ENCODE measurements at places on chromosomes 1 and 21.

GRCh38 chr1:6414443-6414844 lies 5.3 kb downstream of the HES2 start:
- no peak for DNase-seq

GRCh38 chr1:117290890-117291289 lies 76.4 kb upstream of the MAN1A2 start:
- no peak for DNase-seq

DNA sequence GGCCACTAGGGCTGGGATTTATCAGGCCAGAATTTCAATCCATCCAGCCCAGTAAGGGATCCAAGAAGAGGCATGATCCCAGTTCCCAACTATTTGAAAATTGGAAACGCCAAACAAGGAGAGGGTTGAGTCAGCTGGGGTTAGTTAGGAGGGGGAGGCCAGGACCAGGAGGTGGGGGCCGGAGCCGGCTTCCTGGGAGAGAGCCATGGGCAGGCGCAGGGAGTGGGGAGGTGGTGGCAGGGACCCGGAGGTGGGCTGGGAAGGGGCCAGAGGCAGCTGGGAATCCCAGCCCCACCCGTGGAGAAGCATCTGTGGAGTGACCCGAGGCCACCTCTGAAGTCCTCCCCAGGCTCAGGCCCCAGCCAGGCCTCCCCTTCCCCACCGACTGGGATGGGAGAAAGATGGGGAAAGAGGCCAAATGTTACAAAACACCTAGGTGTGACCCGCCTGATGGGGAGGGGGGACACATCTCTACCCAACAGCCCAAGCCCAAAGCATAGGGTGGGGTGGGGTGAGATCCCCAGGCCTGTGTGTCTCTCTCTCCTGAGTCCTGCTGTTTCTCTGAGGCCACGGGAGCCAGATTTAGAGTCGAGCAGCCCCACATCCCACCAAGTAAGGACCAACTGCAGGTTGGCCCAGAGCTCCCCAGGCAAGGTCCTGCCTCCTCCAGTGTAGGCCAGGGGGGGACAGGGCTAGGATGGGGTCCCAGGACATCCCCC lies 10.1 kb downstream of the HSPG2 start:
- DNase-seq, result no peak

DNA sequence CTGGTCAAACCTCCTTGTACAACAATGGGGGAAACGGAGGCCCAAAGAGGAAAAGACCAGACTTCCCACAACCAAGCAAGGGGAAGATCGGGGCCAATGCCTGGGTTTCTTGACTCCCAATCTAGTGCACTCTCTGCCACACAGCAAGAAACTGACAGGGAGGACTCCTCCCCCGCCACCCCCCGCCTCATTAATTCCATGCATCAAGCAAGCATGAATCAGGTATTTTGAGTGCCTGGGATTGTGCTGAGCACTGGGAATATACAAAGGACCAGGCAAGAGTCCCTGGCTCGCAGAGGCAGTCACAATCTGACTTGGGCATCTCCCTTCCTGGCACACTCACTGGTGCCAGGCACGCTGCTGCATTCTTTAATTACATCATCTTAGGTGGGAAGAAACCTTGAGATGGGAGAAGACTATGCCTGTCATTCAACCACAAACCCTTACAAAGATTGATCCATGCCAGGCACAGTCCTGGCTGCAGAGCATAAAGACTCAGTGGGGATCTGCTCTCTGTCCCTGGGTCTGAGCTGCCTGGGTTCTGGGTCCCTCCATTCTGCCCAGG lies 4.4 kb upstream of the KCNC4 start:
- no peak for DNase-seq

DNA sequence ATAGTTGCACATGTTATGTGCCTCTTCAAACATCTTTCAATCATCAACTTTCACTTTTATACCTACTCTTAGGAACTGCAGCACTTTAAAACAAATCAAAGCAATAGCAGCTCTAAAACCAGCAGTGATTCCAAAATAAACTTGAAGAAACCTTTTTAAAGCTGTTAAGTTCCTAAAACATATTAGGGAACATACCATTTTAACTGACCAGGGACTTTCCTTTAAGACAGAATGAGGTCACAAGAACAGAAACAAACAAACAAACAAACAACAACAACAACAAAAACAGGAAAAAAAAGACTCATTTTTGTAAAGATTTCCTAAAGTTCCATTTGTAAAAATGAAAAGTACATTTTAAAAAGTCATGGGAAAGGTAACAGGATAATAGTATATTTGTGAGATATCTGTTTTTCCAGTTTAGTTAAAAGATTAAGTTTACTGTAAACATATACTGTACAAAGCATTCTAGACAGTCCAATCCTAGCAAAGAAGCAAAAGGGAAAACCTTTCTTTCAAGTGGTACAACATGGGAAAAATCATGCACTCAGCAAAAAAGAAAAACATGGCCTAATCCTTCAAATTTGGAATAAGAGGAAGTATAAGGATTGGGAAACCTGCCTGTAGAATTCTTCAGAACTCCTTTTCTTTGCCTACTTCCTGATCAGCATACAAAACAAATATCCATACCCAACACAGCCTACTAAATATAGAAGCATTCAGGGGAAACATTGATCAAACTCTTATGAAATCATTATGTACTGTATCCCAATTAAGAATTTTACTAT lies 45.5 kb downstream of the EPS15 start:
- no peak for DNase-seq

- no peak for DNase-seq
Measured at GRCh38 chr1:239955431-239955830, 136.3 kb upstream of the FMN2 start.

DNA sequence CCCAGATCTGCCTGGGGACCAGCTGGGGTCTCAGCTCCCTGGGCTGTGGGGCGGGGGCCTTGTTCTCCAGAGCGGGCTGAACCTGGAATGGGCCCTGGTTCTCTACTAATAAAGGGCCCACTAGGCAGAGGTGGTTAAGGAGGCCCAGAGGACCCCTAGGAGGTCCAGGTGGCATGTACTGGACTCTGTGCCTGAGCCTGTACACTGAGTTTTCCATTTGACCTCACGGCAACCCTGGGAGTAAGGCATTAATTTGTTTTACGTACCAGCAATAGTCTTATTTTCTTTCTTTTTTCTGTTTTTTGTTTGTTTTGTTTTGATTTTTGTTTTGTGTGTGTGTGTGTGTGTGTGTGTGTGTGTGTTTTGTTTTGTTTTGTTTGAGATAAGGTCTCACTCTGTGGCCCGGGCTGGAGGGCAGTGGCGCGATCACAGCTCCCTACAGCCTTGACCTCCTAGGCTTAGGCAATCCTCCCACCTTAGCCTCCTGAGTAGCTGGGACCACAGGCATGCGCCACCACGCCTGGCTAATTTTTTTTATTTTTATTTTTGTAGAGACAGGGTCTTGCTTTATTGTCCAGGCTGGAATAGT lies 19.6 kb upstream of the FAM131C start:
- no peak for DNase-seq

- DNase-seq, result no peak
Measured at GRCh38 chr1:38608202-38608864, 251.2 kb downstream of the RRAGC start.

DNA sequence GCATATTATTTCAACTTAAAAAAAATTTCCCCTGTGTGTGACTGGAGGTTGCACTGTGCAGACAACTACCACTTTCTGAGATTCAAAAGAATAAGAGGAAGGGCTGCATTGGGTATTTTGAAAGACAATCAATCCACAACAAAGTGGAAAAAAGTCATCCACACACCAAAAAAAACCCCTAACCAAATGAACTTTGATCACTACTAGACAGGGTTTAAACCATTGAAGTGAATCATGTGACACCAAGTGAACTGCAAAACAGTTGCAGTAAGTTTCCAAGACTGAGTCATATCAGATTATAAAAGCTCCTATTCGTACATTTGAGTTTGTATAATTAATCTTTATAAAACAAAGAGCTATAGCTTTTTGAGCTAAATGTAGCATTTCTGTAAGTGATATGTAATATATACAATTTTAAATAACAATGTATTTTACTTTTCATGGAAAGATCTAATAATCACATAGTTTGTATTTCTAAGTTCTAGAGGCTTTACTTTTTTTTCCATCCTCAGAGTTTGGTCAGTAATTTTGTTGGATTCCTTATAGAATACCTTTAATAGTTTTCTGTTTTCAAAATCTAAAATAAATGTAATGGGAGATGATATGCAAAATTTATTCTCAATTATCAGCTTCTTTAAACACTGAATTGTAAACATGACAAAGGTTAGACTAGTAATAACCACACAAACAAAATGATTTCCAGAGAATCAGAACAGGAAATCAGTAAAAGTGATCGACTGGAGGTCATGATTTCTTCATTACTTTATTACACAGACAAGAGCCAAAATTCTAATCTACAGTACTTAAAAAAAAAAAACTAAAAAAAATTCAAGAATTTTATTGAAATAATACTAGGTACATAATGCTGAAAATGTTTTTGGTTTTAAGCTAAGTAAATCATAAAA lies 50.5 kb upstream of the GFI1 start:
- DNase-seq, result no peak

DNA sequence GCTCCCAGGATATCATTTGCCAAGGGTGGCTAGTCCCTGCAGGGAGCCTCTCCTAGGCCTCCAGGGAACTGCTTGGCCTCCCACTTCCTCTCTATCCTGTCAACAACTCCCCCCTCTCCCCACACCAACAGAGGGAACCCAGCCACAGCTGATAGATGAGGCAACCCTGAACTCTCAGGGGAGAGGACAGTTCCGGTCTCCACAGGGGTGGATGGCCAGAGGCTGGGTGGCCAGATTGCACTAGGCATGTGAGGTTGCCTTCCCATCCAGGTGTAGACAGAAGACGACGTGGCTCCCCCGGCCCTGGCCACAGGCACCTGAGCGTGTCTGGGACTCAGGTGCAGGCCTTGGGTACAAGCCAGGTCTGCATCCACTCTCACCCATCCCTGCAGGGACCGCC lies 53.3 kb downstream of the TOR1AIP2 start:
- no peak for DNase-seq

DNA sequence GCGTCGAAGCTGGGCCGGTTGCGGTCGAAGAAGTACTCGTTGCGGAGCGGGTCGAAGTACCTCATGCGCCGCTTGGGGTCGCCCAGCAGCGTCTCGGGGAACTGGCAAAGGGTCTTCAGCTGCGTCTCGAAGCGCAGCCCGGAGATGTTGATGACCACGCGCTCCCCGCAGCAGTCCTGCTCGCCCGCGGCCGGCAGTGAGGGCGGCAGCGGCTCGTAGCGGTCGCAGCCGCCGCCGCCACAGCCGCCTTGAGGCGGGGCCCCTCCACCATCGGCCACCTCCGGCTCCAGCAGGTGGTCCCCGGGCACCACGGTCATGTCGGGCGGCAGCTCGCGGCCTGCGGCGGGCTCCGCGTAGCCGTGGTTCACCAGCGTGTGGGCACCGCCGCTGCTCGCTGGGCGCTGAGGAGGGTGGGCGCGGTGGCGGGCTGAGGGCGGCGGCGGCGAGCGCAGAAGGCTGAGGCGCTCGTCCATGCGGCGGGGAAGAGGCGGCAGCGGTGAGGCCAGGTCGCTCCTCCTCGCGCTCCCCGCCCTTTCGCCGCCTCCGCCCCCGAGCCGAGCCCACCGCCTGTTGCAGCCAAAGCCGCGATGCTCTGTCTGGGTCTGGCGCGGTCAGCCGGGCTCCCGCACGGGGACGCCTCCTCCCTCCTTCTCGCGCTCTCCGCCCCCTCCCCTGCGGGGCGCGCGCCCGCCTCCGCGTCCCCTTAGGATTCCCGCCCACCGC lies at the start of gene KCNA3:
KCNA3 (minus strand) TSS at position 604 of the 723 bp plus-strand sequence; CDS start at position 473, 131 bp downstream.
- peak; percentile 79 for DNase-seq

DNA sequence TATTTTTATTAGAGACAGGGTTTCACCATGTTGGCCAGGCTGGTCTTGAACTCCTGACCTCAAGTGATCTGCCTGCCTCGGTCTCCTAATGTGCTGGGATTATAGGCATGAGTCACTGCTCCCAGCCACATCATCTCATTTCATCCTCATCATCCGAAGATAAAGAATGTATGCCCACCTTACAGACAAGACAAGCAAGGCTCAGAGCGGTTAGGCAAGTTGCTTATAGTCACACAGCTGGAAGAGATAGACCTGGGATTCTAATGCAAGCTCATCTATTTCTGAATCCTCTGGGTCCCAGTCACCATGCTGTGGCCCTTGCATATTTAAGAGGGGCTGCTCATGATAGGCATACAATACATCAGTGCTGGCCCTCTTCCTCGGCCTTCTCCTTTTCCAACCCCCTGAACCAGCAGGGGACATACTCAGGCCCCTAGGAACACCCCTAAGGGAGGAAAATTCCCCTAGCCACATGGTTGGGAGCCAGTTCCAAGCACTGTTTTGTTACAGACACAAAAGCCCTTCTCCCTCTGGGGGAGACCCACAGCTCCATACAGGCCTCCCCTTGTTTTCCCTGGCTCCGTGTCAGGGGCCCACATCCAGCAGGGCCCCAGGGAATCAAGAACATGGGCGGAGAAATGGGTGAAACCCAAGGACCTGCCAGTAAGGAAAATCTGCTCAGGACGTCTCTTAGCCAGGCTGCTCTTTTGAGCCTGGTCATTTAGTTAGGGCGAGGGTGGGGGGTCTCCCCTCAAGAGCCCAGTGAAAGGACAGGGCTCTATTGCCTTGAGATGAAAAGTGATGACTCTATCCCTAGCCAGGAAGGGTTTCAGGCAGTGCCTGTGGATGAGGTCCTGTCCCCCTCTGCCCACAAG lies 6.9 kb downstream of the CSRP1 start:
- no peak for DNase-seq

DNA sequence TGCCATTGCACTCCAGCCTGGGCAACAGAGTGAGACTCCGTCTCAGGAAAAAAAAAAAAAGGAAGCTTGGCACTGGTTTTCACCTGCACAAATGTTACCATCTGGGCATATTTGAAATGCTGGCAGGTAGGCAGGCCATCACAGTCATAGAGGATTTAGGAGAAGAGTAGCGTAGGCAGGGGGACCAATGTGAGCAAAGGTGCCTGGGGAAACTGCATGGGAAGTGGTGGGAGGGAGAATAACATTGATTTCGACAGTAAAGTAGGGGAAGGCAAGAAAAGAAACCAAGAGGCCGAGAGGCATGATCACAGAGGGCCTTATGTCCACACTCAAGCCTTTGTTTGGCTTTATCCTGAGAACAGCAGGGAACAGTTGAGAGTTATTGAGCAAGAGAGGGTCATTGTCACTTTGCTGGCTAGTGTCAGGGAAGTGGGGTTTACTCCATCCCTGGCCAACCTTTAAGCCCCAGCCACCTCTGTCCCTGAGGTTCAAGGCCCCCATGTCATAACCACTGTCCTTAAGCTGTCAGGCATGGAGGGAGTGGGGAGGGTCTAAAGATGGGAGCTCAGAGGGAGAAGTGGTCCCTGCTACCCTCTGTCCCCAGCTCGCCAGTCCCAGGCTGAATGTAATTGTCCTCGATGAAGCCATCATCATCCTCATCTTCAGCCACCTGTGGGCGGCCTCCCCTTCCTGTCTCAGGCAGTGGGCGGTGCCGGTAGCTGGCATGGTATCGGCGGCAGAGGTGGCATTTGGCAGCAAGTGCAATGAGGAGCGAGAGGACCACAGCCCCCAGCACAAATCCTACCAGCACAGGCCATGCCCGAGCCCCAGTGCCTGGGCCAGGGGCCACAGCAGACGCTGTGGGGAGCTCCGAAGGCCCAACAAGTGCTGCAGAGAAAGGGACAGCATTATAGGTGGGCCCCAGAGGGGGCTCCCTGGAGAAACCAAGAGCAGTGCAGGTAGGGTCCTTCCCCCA lies 2.9 kb downstream of the C1orf210 start:
- no peak for DNase-seq

- DNase-seq, result no peak
Measured at GRCh38 chr1:64006276-64007051, 197.0 kb upstream of the UBE2U start.

Data from NK-92 treated with Interleukin-12 subunit alpha and Interleukin-12 subunit beta, amount 100 ng/mL, for 24 hours (cell line).